ENCODE measurements at places on chromosomes 6 and 20.

GRCh38 chr6:82953871-82954270, 111.8 kb downstream of the UBE3D start:
- no peak for DNase-seq

DNA sequence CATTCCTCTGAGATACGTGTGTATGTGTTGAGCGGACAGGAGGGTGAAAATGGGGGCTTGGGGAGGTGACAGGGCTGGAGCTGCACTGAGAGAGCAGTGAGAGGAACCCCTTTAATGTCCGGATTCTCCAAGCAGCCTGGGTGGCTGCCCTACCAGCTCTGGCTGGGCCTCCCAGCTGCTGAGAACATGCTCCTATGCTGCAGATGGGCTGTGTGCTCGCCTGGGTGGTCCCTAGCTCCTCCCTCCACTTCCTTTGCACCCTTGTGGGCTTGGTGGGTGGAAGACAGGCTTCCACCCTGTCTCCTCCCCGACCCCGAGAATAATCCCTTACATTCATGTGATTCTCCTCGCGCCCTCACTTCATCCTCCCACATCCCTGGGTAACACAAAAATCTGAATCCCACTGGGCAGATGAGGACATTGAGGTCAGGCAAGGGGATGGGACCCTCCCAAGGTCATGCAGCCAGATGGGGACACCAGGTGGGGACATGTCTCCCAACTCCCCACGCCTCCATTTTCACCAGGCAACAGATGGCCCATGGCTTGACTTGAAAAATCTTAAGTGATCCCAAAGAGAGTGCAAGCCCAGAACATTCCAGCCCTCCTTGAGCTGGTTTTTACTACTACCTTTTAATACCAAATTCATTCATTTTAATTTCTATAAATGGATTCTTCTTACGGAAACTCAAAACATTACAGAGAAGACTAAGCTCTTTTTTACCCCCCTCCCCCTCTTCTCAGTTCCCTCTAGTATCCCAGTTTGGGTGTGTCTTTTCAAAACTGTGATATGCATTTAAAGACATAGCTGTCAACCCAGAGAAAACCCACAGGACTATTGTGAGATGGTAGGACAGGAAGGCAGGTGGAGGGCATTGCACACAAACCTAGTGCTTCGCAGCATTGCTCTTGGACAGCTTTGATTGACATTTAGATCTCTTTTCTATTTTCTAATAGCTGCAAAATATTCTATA, 5.0 kb upstream of the PDRG1 start:
- no peak for DNase-seq

- no peak for DNase-seq
Observed at GRCh38 chr6:158057213-158057987, 75.7 kb downstream of the SYNJ2 start.

GRCh38 chr6:50962213-50962759, 143.6 kb downstream of the TFAP2B start:
- no peak for DNase-seq

GRCh38 chr6:123764722-123765121, 38.9 kb upstream of the NKAIN2 start:
- DNase-seq: no peak

GRCh38 chr6:151440498-151440897, 11.4 kb downstream of the RMND1 start:
- no peak for DNase-seq

GRCh38 chr20:52752023-52752422, 220.1 kb upstream of the TSHZ2 start:
- no peak for DNase-seq

GRCh38 chr20:56244259-56244658, 4.3 kb upstream of the MC3R start:
- no peak for DNase-seq

GRCh38 chr6:30926644-30927043, 5.3 kb downstream of the SFTA2 start:
- DNase-seq: no peak

DNA sequence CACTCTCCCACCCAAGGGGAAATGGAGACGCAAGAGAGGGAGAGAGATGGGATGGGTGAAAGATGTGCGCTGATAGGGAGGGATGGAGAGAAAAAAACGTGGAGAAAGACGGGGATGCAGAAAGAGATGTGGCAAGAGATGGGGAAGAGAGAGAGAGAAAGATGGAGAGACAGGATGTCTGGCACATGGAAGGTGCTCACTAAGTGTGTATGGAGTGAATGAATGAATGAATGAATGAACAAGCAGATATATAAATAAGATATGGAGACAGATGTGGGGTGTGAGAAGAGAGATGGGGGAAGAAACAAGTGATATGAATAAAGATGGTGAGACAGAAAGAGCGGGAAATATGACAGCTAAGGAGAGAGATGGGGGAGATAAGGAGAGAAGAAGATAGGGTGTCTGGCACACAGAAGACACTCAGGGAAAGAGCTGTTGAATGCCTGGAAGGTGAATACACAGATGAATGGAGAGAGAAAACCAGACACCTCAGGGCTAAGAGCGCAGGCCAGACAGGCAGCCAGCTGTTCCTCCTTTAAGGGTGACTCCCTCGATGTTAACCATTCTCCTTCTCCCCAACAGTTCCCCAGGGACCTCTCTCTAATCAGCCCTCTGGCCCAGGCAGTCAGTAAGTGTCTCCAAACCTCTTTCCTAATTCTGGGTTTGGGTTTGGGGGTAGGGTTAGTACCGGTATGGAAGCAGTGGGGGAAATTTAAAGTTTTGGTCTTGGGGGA, 754 bp downstream of the TNF start:
- DNase-seq: no peak

DNA sequence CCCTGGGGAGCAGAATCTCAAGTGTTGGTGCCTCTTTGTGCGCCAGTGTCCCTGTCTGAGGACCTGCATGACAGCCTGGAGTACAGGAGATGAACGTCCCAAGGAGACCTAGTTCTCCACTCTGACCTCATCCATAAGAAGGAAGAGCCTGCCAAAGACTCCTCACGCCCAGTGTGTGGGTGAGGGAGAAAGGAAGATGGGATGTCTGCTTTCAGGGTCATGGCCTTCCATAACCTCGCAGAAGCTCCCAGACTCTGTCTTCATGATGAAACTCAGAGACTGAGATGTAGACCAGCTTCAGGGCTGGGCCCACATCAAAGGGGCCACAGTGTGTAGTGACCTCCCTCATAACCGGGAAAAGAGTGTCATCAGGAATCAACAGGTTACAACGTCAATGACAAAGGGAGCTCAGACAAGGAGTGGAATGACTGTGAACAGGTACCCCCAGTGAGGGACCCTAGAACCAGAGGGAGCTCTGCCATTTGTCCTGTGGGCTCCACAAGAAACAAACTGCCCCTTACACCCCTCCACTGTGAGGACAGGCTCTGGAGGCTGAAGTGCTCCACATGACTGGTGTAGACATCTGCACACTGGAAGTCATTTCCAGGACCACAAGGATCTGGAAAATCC, 8.1 kb downstream of the HLA-DQB1 start:
- DNase-seq: no peak

DNA sequence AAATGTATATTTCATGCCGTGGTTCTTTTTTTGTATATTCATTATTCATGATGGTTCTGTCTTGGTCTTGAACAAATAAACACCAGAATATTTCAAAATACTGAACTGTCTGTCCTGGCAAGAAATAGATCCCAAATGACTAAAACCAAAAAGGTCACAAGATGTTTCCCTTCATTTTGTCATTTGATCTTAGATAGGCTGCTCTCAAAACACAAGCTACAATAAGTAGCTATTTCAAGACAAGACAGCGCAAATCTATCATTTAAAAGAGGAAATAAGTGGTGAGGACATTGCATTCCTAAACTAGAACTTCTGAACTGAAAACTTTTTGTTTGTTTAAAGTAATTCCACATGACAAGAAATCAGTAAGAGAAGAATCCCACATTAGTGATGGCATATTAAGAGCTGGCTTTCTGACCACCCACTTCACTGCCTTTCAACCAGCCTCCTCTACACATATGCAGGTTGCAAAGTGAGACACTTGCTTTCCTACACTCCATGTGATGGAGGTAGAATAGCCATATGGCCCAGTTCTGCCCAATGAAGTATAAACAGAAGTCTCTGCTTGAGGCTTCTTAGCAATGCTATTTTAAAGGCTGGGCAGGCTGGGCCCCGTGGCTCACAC, 54.4 kb upstream of the CCDC28A start:
- DNase-seq: no peak

DNA sequence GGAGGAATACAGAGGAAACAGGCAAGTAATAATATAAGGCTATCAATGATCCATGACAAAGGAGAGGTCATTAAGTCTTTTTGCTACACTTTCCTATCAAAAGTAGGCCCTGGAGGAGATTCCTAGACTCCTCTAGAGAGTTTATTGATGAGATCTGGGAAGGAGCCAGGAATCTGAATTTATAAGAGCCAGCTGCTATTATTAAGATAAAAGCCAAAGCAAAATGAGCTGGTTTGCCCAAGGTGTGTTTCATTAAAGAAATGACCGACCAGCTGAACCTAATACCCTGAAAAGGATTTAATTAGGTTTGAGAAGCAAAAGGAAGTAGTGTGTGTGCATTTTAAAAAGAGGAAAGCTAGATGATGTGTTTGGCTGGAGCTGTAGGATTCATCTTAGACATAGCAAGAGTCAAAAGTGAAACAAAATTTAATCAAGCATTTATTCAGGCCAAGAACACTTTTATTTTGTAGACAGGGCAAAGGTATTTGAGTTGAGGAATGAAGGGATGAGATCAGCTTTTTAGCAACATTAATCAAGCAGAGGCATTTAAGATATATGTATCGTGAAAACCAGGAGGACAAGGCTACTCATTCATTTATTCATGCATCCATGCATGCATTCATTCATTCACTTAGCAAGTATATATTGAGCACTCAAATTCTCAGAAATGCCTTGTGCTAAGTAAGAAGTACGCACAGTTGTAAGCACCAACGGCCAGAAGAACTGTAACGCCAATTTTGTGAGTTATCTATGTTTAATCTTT, 43.5 kb upstream of the SCAF8 start:
- no peak for DNase-seq

DNA sequence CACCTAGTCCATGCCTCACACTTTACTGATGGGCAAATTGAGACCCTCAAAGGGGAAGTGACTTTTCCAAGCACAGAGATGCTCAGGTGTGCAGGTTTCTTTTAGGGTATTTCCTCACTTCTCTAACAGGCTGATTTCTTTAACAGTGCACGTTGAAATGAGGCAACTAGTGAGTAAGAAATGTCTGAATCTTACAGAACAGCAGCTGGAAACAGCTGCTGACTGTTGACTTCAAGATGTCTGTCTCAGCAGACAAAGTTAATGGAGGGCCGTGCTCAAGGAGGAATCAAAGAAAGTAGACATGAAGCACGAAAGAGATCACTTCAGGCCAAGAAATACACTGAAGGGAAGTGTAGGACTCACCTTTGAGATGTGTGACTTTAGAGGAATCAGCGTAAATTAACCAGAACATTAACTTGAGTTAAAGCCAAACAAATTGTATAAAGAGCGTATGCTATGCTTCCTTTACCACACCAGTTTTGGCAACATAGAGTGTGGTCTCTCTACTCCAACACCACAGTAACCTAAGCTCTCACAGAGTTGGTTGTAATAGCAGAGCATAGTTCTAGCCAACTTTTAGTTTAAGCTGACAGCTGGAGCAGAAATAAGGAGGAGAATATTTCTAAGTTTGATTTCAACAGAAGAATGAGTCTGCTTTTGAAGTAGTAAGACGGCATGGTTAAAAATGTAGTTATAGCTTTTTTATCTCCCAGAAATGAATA, 60.9 kb downstream of the SAMD3 start:
- no peak for DNase-seq

DNA sequence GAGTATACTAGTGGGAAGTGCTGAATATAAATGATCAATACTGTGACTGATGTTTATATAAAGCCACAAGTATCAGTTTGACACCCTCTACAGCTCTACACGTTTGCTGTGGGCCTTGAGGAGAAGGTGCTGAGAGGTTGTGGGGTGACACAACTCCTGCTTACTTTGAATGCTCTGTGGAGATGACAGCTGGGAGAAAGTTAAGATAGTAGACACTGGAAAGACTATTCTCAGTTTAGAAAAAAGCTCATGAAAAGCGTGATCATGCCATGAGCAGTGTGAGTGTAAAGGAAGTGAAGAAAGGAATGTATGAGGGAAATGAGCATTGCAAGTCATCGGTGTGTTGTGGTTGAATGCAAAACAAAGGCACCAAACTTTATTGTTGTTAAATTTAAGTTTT, 215.8 kb downstream of the UTRN start:
- no peak for DNase-seq
